CD4-positive, alpha-beta T cell treated with Interleukin-21 for 1 hour (primary cell): ENCODE measurements at places on chromosomes 7 and 10.

DNA sequence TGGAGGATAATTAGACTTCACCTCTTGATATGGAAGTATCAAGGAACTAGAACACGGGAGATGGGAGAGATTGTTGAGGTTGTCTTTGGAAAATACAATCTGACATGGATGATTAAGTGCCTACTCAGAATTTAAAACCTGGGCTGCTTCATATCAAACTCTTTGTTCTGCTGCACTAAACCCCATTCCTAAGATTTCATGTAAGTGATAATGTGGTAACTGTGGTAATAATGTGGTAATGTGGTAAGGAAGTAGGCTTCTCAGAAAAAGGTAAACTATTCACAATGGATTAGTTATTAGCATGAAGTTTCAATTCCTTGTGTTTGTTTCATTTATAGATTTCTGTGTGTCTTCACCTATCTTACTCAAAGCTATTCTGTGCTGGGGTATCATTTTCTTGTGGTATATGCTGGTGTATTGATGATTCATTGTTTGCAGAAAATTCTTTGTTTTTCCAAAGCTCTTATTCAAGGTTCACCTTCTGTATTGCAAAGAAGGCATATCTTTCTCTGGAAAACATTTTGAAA is 129.9 kb upstream of the TAC1 start:
- no peak for DNase-seq

DNA sequence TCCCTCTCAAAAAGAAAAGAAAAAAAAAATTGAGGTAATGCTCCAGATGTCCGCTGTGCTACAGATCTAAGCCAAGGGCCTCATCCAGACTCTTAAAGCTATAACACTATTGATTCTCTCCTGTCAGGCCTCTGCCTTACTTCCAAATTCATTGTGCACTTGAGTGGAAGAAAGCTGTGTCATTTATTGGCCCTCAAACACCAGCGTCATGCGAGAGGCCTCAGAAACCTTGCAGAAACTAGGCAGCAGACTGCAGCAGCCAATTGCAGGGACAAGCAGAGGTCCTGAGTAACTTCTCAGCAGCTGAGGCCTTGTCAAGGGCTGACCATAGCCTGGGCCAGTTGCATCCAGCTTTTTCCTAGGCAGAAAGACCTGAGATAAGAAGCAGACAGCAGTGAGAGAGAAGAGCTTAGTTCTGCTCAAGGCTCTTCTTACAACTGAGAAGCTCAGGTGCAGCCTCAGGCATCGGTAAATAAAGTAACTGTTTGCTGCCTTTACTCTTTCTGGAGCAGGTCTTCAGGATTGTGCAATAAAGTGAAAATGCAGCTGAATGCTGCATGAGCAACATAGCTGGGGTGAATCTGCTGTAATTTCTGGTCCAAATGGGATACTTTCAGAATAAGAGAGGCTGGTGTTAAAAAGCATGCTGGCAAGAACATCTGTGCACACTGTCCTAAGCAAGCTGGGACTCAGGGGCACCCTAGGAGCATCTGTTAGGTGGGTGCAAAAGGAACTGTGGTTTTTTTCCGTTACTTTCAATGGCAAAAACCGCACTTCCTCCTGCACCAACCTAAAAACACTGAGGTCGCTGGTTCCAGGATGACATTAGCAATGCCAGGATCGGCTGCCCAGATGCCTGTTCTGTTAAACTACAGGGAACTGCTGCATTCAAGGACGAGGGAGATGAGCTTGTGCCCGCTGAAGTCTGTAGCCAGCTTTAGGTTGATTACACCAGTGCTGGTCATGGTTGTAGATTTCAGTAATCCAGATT is 181.8 kb upstream of the PFKP start:
- no peak for DNase-seq

DNA sequence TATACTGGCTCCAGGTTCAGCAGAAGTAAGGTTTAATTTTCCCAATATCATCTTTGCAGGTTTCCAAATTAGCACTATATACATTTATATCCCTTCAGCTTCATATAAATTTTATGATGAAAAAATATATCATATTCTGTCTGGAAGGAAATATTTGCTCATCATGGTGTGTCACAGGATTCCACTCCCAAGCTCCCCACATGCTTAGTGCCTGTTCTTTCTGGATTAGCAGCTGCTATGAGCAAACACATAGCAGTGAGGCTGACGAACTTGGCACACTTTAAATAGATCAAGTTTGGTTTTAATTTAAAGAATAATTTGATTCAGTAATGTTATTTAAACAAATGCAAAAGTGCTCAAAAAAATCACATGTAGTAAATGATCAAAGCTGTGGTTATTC is 251.9 kb downstream of the AGMO start:
- DNase-seq, result no peak

DNA sequence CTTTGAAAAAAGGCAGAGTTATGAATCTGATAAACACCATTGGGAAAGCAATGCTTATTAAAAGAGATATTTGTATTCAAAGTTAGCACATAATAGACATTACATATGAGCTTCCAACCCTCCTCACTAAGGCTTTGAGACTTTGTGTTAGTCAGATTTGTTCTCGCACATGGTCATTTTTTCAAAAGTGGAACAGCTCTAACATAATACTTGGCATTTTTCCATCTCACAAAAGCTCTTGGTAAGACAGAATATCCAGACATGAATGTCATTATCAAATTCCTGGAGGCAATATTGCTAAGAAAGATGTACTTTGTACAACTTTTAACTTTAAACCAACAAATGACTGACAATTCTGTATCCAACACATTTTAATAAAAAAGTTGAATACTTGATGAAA is 292.4 kb upstream of the SMIM30 start:
- no peak for DNase-seq
